Left colon (tissue), 2 donors: ENCODE measurements at places on chromosomes 3 and 15. TPM values are rescaled to one million over a fixed set of nuclear protein-coding genes. Genes with fewer than 3 reads are reported as not detected.

GRCh38 chr3:38583688-38584087 is 65.8 kb downstream of the SCN5A start:
- no peak for DNase-seq

GRCh38 chr3:106819440-106819839 is 557.8 kb upstream of the CCDC54 start:
- DNase-seq, result no peak

DNA sequence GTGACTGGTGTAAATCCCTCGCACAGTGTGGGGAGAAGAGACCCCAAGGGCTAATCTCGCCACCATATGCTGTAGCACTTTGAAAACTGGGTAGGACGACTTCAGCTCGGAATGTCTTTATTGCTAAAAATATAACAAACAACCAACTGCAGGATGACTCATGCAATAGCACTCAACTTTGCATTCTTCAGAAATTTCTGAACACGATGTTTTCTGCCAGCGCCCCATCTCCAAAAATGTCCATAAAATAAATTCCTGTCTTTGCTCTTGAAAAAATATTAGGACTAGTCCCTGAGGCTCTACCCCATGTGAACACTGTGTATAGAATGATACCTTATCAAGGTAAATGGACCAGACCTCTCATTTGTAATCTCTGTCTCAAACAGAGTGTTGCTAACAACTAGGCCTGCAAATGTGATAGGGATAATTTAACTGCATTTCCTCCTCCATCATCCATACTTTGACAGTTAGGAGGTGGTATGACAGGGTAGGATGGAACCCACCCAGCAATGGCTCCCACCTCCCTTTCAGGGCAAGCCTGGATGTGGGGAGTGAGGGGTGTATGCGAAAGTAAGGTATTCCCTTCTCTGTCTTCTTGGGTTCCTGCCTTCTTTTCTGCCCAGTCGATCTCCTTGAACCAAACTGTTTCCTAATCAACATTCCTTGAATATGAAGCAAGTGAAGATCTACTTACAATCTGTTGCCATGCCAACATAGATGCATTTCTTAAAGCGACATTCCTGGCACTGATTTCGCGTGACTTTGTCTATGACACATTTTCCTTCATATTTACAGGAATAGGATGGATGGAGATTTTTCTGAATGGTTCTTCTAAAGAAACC is 201.1 kb downstream of the NR1D2 start:
- DNase-seq, result no peak

DNA sequence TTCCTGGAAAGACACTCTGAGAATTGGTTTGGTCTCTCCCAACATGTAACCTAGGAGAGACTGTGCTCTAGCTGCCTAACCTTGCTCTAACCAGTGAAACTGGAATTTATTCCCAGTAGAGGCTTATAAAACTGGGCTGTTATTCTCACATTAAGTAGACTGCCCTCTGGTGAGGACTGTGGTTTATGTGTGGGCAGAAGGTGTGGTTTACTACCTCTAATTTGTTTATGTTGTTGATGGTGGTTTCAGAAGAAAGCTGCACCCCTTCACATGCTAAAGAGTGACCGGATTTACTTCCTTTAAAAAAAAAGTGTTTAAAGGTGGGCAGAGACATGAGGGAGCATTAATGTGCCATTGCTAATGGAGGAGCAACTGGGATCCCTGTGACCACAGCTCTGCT is 273.2 kb downstream of the MECOM start:
- peak; percentile 10 for DNase-seq

GRCh38 chr3:16203031-16203430 is 28.6 kb downstream of the GALNT15 start:
- DNase-seq, result no peak

- no peak for DNase-seq
These were observed 53.0 kb downstream of the IQSEC1 start for GRCh38 chr3:13020159-13020750.

- DNase-seq, result no peak
These were observed 29.9 kb downstream of the ATP13A5 start for GRCh38 chr3:193348686-193349085.

GRCh38 chr3:174945951-174946350 is 86.8 kb downstream of the NAALADL2 start:
- no peak for DNase-seq

- no peak for DNase-seq
These were observed 66.4 kb upstream of the SNRPA1 start for GRCh38 chr15:101361418-101361817.

- DNase-seq, result peak; percentile 22
These were observed 39.6 kb upstream of the CTNNB1 start for GRCh38 chr3:41159588-41160189.

DNA sequence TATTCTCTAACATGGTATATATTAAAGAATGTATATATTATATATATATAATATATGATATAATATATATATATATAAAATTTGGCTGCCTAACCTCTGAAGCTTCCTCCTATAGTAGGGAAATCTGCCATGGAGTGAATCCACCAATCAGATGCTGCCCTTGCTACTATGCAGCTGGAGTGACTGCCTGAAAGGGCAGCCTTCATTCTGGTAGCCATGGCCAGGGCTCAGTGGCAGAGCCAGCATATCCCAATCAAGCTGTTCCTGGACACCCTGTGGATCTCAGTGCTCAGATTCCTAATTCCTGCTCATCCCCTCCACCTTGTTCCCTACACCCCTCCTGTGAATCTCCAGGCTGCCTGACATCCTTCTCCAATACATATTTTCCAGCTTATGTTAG is 2.2 kb upstream of the SH3GL3 start:
- no peak for DNase-seq

IGSF11 gene
- total RNA-seq, result 0.50 TPM

GOLGA8M gene
- 1.1 TPM for total RNA-seq

ULK4 gene
- total RNA-seq, result 5.7 TPM
